Foreskin keratinocyte (primary cell): ENCODE measurements at places on chromosomes 2 and 18.

GRCh38 chr2:137228566-137228965 lies 463.2 kb downstream of the THSD7B start:
- DNase-seq: peak; percentile 61

DNA sequence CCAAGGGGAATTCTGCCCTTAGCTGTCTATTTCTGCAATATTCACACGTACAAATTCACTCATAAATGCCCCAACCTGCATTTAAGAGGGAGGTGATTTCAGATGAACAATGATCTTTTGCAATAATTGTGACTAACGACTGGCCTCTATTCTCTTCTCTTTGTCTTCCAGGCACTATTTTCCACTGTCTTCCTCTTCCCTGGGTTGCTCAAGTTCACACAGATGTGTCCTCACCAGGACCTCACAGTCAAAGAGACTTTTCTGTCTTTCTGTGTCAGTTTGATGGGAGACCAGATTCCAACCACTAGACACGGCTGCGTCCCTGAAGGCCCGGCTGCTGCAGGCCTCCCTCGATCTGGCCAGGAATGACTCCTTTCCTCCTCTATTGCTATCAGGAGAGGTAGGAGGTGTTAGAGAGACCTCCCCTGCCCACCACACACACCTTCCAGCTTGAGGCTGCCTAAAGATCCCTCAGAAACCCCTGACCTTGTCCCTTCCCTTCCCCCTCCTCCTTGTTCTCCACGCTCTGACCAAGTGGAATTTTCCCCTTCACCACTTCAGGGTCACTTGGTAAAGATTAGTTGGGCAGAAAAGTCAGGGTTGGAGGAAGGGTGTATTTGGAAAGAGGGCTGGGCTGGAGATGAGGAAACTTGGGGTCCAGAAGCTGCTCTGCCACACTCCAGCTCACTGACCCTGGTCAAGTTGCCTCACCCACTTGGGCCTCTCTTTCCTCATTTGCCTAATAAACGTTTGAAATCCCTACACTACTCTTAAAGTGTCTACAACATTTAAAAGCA lies 109.2 kb upstream of the COPS8 start:
- no peak for DNase-seq

- DNase-seq: peak; percentile 93
These were observed 70.6 kb downstream of the SH3YL1 start for GRCh38 chr2:193141-193671.

GRCh38 chr2:201448701-201449100 lies 2.6 kb downstream of the TRAK2 start:
- DNase-seq: peak; percentile 65

DNA sequence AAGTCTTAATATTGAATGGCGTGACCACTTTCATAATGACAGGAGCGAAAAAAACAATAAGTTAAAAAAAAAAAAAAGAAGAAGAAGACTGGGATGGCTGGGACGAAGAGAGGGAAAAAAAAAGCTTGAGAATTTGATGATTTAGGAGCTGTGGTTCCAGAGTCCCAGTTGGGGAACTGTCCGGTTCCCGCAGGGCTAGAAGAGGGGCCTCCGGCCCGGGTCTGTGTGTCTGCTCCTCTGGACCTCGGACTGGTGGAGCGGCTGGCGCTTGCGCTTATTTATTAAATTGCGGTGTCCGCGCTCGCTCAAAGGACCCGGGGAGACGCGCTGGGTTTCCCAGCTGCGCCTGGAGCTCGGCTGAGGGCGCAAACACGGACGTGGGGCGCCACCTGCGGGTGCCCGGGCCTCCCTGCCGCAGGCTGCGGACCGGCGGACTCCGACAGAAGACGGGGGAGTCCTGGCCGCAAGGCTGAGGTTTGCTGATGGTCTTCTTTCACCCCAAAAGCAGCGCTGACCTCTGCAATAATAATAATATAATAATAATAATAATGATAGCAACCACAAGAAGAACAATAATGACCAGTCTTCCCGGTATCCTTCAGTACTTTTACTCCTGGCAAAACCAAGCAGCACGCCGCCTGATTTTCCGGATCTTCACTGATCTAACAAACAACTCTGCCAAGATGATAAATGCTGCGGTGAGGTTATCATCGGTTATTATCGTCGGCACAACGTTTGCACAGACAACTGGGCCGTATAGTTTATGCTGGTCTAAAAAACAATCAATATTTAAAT lies at the start of gene CBLN2:
Gene CBLN2 (minus strand): TSS at position 251 of the 795 bp plus-strand sequence. CDS start 2,182 bp downstream, outside the sequence.
- DNase-seq: peak; percentile 29

DNA sequence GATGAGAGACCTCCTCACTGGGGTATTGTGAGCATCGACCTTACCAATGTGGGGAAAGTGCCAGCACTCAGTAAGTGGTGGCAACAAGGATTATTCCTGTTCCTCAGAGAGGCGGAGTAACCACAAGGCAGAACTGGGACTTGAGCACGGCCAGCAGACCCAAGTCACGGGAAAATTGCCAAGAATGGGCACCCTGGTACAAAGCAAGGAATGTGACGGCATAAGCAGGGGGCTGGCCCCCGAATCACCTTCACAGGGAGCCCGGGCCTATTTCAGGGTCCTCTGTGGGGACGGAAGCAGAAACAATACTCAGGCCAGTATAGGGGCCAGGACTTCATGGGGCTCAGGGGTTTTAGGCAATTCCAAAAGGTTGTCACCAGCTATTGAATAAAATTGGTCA lies 25.4 kb downstream of the CENPA start:
- DNase-seq: no peak

DNA sequence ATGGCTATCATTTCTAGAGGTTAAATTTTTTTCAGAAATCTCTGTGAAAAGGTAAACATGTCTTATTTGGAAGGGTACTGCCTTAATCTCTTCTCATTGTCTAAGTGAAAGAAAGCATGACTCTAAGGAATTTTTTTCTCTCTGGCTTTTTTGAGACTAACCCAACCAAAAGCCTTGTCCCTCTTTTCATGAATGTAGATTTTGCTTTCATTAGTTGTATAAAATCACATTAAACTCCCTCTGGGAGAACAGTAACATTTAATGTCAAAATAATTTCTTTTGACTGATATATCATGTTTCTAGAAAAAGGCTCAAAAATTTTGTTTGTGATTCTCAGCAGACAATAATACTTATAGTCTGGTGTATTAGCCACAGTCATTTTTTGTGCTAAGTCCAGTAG lies 168.4 kb upstream of the SPOPL start:
- DNase-seq: no peak

DNA sequence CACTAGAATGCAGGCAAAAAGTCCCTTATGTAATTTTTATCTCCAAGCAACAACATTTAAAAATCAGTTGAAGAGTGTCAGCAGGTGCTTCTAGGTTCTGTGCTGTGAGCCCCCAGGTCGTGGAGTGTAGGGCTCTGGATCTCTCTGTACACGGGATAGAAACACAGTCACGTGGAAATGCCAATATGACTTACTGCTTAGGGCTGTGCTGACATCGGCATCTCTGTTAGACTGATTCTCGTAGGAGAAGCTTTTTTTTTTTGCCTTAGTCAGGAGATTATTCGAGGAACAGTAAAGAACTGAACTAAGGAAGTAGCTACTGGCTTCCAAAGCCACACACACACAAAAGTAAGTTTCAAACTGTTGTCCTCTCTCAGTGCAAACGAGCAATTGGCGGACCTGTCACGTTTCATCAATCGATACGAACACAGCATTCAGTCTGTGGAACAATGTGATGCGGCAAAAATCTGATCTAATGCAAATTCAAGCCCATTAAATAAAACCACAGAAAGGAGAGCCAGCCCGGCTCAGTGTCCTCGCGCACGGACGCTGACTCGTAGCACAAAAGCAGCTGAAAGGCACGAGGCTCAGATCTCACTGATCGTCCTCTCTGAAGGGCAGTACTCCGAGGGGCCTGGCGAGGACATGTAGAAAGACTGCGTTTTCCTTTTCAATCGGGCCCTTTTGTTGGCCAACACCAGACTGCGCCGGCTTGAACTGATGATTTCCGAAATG lies 41.5 kb downstream of the PRELID3A start:
- no peak for DNase-seq
